DMS153 (cell line): ENCODE measurements at places on chromosomes 11 and 22.

DNA sequence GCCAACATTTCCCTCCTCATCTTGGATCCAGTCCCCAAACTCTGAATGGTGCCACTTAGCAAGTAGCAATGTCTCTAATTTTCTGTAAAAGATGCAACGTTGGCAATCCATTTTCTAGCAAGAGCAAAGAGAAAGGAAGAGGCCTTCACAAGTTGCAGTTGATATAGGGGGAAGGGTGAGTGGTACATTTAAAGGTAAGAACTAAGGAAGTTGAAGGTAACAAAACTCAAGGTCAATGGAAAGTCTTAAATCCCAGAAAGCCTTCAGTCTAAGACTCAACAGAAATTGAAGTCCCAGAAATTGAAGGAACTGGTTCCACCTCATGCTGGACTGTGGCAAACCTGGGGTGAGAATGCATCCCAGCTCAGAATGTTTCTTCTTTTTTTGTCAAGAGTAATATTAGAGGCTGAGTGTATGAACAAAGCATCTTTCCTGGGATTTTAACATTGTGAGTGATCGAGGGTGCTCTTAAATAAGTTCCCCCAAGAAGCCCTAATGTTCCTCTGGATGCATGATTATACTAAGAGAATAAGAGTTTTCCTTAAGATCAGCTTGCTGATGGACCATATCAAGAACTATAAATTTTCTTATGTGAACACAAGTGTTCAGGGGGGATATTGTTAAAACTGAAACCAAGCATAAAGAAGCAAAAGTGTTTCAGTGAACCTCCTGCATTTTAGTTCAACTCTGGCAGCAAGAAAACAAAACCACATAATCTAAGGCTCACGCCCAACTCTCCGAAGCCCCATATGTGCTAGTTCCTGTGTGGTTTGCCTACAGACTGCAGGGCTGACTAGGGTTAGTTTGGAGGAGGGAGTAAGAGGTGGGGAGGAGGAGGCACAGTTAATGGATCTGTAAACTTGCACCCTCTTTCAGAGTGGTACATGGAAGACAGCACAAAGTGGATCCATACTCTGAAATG lies at the start of gene GRAP2:
TSS of gene GRAP2 (plus strand) at position 779 of the 922 bp plus-strand sequence. CDS start 46,023 bp downstream, outside the sequence.
- no peak for DNase-seq

DNA sequence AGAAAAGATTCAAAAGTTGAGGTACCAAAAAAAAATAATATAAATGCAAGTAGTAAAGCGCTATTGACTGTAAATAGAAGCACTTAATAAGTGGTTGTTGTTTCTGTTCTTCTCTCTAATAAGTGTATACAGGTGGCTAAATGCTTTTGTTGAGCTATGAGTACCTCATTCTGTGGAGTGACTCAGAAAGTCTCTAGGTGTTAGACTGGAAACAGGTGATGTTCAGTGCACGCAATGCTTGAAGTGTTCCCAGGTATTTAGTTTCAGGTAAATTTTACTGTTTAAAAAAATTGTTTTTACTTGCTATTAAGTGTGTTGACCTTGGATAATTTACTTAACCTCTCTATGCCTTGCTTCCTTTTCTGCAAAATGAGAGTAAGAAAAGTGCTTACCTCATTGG lies 24.2 kb downstream of the POU2AF3 start:
- no peak for DNase-seq

DNA sequence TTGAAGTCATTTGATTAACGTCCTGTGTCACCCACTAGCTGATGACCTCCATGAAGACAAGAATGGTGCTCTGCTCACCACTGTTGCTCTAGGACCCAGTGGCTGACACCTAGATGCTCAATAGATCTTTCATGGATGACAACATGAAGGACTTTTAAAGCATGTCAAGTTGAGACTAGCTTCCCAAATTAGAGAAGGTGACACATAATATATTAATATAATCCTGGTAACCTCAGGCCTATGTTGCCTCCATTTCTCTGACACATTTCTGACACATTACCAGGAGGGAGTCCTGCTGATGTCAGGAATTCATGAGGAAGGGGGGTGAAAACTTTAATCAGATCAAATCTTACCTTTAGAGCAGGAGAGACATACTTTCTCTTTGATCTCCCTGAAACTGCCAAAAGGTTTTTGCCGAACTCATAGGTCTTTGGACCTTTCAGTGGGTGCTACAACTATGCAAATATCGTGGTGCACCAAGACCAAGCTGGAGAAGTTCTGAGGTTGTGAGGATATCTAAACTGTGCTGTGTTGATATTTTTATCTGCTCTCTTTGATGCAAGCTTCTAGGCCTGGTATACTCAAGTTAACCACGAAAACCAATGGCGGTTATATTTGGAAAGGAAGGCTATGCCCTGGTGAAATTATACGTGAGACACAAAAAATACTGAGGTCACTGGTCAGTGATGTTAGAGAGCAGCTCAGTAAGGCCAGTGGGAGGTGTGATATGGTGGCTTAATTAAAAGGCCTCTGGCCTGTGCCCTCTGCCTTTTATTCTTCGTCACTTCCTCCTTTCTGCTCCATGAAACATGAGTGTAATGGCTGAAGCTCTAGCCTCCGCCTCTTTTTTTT lies 13.2 kb upstream of the AMPD3 start:
- DNase-seq, result no peak

DNA sequence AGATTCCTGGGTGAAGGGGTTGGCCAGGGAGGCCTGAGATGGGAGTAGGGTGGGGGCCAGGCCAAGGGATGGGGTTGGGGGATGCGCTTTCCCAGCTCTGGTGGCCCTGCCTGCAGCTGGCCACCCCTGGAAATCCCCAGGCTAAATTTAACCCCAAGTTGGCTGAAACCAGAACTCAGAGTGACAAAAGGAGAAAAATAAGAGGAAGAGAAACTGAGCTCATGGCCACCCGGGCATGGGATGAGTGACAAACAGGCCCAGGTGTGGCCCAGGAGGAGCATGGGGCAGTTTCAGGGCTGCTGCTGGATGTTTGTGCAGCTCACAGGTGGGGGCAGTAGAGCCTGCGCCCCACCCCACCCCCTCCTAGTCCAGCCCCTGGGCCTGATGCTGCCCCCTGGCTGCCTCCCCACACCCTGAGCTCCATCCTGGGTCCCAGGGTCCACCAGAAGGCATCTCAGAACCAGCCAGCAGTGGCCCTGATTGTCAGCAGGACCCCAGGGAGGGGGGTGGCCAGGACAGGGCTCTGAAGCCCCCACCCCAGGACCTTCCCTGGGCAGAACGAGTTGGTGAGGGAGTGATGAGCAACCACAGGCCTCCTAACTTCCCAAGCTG lies 48.0 kb downstream of the IGLL5 start:
- DNase-seq, result no peak

- no peak for DNase-seq
Measured at GRCh38 chr22:47225931-47226633, 463.6 kb downstream of the TBC1D22A start.

GRCh38 chr11:44351006-44351660 lies 41.2 kb upstream of the ALX4 start:
- DNase-seq, result no peak

DNA sequence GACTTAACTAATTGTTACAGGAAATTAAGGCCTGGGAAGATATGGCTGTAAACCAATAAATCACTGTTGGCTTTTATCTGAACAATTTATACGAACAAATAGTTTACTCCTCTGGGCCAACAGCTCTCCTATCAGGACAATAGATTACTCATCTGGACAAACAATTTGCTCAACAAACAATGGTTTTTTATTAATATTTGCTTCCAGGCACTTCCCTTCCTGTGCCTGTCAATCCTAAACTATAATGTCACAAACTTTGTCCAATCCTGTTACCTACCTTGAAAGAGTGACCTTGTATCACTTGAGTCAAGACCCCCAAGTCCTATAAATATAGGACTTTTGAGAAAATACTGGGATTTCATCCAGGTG lies 87.6 kb upstream of the OR9Q1 start:
- no peak for DNase-seq

DNA sequence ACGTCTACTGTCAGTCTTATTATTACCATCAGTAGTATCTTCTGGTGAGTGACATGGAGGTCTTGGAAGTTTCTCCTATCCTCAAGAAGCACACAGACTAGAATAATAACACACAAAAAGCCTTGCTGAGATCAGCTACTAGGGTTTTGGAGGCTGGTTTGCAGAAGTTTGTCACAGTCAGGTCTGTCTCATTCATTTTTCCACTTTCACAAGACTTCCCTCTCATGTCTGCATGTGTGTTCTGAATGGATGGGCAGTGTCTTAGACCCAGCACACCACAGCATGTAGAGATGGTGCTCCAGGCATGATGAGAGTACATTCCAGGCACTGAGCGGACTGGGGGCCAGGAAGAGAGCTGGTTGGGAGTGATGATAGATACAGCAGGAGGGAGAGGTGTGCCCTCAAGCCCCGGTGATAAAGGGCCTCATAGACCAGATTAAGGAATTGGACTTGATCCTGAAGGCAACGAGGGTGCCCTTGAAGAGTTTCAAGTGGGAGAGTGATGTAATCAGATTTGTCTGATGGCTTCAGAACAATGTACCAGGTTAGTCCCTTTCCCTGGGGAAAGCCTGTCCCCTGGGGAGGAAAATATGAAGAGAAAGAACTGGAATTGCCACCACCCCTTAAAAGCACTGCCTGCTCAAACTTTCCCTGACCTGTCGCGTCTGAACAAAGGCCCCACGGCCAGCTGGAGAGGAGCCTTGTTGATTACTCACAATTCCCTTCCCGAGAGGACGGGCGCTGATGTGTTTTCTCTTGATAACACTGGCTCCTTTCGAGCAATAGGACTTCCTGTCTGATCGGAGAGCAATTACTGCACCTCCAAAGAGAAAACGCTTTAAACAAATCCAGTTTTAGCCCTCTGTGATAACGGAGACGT lies 45.1 kb upstream of the LMO2 start:
- DNase-seq, result peak; percentile 48

DNA sequence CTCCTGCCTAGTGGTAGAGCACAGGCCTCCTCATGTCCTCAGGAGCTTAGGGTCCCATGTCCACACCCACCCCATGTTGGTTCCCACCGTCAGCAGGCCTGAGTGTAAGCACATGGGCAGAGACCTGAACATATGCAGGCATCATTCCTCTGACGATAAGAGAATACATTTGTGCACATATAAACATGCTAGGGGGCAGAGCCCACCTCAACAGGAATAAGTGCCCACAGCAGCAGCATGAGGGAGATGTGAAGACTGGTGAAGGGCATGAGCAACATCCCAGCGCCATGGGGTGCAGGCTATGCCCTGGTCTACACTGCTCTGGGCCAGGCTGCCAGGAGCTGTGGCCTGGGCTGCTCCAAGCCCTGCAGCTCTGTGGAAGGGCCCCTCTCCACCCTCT lies 16.9 kb downstream of the ADORA2A start:
- DNase-seq, result no peak

GRCh38 chr22:50264946-50265669 lies 3.6 kb upstream of the MAPK12 start:
- no peak for DNase-seq

DNA sequence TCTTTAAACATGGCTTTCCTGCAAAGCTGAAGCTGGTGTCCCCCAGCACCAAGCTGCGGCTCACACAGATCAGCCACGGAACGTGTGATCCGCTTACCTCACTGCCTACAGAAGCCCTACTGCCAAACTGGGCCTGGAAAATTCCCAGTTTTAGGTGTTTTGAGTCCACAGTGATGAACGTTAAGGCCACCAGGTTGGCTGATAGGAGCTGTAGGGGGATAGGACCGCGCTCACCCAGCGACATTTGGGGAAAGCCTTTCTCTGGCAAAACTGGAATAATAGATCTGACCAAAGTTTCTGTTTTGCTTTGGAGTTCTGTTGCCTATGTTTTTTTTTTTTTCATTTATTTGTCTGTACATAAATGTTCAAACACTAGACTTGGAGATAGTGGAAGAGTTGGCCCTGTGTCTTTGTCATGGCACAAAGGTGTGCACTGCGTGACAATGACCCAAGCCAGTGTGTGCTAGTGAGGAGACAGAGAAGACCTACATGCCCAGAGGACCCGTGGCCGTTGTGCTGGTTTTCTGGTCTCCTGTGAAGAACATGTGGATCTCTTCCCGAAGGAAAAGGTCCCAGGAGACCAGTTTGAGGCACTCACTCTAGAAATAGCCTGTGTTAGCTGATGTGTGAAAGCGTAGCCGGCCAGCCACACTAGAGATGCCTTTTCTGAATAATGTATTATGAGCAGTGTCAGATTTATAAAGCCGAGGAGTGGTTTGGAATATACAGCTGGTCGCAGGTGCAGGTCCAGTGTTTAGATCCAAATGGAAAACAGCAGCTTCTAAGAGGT lies 15.0 kb downstream of the ASPHD2 start:
- no peak for DNase-seq
